ENCODE measurements at places on chromosomes 11 and 22. TPM values are rescaled to one million over a fixed set of nuclear protein-coding genes. Genes with fewer than 3 reads are reported as not detected.

The OR5AR1 gene
- not detected for total RNA-seq

The ARHGAP1 gene
- total RNA-seq, result 39.8 TPM

The GLYAT gene
- total RNA-seq, result not detected

The FGF19 gene
- not detected for total RNA-seq

The F2 gene
- total RNA-seq, result 21.8 TPM

The B4GAT1 gene
- 28.7 TPM for total RNA-seq

The C22orf31 gene
- not detected for total RNA-seq

The GRM5 gene
- total RNA-seq, result 0.26 TPM

The PHLDA2 gene
- 1.2 TPM for total RNA-seq

The L3MBTL2 gene
- 30.3 TPM for total RNA-seq

The SCN2B gene
- 0.07 TPM for total RNA-seq

The TIGD3 gene
- 3.0 TPM for total RNA-seq

The MGAT3 gene
- total RNA-seq, result 28.8 TPM

The MOV10L1 gene
- 0.22 TPM for total RNA-seq

The OR8U1 gene
- total RNA-seq, result not detected

The MUC5B gene
- not detected for total RNA-seq

The TMEM191C gene
- total RNA-seq, result 5.1 TPM

The DDIAS gene
- total RNA-seq, result 7.8 TPM

The GAL3ST1 gene
- total RNA-seq, result 21.6 TPM

The SCN4B gene
- total RNA-seq, result 0.16 TPM

The MEI1 gene
- total RNA-seq, result 1.5 TPM

The TP53I11 gene
- 71.8 TPM for total RNA-seq

The MMP13 gene
- not detected for total RNA-seq

The POTEH gene
- not detected for total RNA-seq

The DGCR6 gene
- 3.1 TPM for total RNA-seq

The SLC16A8 gene
- 3.0 TPM for total RNA-seq

The XNDC1N gene
- 12.3 TPM for total RNA-seq

The YPEL4 gene
- total RNA-seq, result 0.22 TPM

The RCOR2 gene
- 39.4 TPM for total RNA-seq

The MS4A8 gene
- total RNA-seq, result 6.0 TPM

The GCAT gene
- 28.1 TPM for total RNA-seq

The SULT4A1 gene
- 7.0 TPM for total RNA-seq

The KCNK4 gene
- total RNA-seq, result not detected

The SLC35C1 gene
- total RNA-seq, result 12.8 TPM

The CYB561A3 gene
- total RNA-seq, result 45.3 TPM

The OR5AS1 gene
- not detected for total RNA-seq

Measured in progenitor cell of endocrine pancreas (in vitro differentiated cells).